Stimulated activated CD8-positive, alpha-beta memory T cell treated with anti-CD3 and anti-CD28 coated beads, Interleukin-4, amount 100 ng/mL, for 4 hours (primary cell): ENCODE measurements at places on chromosomes 1 and 21.

- no peak for DNase-seq
These were observed 276.6 kb upstream of the FMN2 start for GRCh38 chr1:239815074-239815473.

DNA sequence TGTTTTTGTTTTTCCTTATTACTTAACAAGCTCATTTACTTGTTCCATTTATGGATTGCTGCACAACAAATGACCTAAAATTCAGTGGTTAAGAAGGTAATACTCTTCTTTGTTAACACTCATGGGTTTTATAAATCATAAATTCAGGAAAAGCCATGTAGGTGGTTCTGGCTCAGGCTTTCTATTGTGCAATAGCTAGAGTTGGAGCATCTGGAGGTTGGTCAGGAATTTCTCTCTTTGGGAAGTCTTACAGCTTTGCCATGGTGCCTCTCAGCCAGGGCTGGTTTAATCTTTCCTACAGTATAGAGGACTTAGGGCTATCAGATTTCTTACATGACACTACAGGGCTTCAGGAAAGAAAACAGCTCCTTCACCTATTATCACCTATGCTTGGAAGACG is 1677.1 kb downstream of the KCNT2 start:
- no peak for DNase-seq

DNA sequence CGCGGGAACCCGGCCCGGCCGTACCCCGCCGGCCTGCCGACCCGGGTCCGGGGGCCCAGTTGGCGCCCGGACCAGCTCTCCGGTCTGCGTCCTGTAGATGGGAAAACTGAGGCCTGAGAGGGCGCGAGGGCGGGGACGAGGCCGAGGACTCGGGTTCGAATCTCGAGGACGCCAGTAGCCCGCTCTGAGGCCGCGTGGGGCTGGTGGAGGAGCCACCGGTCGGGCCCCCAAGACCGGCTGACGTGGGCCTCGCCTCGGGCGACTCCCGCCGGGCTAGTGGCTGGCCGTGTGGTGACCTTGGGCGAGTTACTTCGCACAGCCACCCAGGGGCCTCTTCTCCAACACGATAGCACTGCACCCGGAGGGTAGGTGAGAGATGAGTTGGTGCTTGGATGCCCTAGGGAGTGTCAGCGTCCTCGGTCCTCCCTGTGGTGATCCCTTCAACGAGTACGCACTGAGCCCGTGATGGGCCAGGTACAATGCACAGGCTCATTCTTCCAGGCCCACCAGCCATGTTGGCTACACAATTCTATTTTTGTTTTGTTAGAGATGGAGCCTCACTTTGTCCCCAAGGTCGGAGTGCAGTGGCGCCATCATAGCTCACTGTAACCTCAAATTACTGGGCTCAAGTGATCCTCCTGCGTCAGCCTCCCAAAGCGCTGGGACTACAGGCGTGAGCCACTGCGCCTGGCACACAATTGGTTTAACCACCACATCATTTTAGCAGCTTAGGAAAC is 404 bp upstream of the SCMH1 start:
- DNase-seq = peak; percentile 1

DNA sequence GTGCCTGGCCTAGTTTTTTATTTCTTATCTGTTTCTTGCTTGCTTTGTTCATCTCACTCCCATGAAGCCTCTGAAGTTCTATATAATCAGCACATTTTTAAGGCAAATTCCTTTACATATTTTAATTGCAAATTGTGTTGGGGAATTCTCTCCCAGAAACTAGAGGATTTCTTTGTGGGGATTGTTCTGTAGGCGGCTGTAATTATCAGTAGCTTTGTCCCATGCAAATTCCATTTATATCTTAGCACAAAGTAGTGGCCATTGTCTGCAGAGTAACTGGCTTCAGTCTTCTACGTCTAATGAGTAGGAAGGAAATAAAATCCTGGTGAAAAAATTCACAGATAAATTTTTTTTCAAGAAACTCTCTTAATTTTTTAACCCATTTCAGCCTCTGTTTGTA is 35.7 kb downstream of the CLEC20A start:
- DNase-seq = no peak

DNA sequence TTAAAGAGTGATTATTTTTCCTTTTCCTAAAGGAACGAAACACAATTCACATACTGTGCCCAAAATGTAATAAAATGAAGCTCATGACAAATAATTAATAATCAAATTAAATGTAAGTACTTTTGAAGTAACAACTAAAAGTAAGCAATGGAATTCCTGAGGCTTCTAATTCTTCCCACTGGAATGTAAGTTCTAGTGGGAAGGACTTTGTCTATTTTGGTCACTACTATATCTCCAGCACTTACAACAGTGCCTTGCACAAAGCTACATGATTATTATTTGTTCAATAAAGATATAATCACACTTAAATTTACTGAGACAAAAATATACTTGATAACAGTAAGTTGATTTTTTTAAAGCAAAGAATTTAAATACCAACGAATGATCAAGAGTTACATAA is 128.8 kb downstream of the COQ8A start:
- no peak for DNase-seq

DNA sequence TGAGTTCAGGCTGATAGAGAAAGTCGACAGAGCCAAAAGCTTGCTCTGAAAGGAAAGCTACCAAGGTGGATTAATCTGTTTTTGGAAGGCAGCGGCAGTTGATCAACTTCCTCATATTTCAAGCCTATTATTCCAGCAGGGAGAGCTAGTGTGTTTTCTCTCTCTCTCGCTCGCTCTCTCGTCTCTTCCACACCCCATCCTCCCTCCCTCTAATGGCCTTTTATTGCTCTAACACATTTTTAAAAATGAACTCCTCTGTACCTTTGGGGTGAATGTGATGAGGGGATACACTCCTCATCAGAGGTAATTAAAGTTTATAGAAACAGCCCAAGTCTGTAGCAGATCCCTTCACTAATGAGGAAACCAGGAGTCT is 126.4 kb downstream of the CLIC6 start:
- DNase-seq = no peak

DNA sequence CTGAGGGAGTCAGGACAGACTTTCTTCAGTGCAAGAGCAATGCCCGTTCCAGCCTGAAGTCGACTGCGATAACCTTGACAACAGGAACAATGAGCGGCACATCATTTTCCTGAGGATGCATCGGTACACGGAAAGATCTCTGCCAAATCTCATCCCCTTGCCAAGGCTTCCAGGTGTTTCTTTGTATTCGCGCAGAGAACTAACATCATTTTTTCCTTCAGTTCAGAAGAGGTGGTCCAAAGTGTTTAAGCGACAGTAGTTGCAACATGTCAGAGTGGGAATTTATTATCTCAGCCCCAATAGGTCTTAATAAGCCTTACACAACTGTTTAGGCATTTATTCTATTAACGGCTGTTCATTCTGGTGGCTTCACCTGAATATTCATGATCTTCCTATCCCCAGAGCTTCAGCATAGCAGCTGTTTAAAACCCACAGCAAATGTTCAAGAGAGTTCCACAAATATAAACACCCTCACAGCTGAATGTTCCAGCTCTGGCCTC is 129.7 kb upstream of the NFIA start:
- DNase-seq = no peak

DNA sequence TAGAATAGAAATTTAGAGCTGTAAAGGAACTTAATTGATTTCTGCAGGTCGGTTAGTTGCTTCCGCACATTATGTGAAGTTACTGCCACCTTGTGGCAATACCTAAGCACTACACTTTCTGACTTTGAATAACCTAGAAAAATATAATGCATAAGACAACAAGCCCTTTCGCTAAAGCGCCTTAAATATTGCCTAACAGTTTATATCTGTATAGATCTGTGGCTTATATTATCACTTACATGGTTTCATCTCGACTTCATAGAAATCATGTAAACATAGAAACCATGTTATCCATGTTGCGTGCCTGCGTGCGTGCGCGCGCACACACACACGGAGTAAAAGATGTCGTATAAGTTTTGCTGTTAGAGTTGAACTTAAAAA is 10.9 kb upstream of the IFI16 start:
- no peak for DNase-seq

DNA sequence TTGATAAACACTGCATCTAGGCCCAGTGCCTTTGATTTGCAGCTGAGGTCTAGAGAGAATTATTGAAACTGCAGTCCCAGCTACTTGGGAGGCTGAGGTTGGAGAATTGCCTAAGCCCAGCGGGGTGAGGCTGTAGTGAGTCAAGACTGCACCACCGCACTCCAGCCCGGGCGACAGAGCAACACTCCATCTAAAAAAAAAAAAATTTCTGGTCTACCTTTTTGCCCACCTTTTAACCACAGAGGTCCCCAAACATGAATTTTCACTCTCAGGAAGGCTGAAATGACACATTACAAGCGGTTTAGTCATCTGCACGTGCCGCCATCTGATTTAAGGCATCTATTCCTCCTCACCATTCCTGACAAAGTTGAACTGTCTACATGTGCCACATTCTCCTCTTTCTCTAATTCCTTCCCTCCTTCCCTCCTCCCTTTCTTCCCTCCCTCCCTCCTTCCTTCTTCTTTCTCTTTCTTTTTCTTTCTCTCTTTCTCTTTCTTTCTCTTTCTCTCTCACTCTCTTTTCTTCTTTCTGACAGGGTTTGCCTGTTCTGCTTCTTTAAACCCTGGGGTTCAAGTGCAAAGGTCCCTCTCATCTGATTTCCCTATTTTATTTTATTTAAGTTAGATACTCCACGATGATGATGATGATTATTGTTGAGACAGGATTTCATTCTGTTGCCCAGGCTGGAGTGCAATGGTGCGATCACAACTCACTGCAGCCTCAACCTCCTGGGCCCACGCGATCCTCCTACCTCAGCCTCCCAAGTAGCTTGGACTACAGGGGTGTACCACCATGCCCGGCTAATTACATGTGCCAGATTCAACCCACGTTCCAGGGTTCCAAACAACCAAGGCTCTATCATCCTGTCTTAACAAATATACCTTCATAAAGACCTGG is 3.0 kb upstream of the SOD1 start:
- no peak for DNase-seq

GRCh38 chr1:84603941-84604830 is 29.9 kb upstream of the CTBS start:
- DNase-seq = no peak

- no peak for DNase-seq
These were observed 559 bp downstream of the SERTAD4 start for GRCh38 chr1:210233216-210233494.

- DNase-seq = no peak
These were observed 38.0 kb upstream of the ATP1A1 start for GRCh38 chr1:116334868-116335635.

DNA sequence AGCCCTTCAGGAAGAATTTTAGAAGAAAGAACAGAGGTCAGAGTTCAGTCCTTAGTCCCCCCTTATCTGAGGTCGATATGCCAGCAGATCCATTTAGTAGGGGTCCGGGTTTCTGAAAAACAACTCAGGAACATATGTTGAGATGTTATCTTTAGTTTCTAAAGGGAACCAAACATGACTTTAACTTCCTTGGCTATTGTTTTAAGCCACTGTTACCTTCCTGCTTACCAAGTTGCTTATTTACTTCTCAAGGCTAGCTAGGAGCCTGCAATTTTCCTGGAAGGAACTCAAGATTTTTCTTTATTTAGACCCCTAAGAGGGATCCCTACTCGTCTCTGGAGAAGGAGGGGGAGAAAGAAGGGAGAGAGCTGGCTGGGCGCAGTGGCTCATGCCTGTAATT is 54.3 kb downstream of the KCNC4 start:
- no peak for DNase-seq

DNA sequence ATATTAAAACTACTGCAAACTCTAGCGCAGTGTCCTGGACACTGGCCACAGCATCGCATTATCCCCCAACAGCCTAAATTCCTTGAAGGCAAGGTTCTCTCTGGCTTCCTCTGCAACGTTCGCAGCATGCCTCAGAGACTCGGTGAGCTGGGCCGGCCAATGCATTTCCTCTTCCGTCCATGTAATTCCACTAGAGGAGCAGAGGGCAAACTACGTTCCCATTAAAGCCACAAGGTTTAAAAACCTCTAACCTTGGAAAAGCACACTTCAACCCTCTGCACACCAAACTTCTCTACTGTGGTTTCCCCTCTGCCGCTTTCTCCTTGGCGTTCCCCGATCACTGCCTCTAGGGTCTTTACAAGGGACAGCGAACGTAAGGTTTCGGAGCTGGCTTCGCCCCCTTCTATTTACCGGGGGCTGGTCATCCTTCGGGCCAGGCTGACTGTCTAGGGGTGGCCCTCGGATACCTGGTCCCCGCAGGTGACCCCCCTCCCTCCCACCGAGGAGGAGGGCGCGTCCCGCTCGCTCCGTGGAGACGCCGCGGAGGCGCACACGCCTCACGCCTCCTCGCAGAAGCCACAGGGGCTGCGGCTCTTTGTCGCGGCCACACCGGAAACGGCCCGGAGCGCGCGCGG is 456 bp upstream of the SMYD2 start:
- no peak for DNase-seq

DNA sequence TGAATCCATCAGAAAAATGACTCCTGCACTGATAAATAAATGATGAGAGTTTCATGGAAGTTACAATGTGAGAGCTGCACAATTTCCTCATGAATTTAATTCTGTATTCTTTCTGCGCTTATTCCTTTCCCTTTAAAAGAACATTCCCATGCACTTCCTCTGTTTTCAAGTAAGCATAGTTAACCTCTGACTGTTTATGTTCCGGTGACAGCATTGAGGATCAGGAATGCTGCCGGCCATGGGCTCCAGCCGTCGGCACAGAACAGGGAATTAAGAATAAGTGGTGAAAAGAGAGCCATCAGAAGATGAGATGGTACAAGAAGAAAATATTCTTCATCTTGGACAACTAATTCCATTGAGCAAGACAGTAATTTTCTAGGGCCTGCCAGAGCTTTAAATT is 65.3 kb downstream of the SUSD4 start:
- DNase-seq = no peak

GRCh38 chr1:85132078-85132720 is 68.6 kb downstream of the SYDE2 start:
- DNase-seq = no peak

GRCh38 chr1:164716992-164717703 is 158.2 kb downstream of the PBX1 start:
- DNase-seq = no peak

- DNase-seq = no peak
These were observed 19.2 kb downstream of the RIMS3 start for GRCh38 chr1:40646315-40646714.

DNA sequence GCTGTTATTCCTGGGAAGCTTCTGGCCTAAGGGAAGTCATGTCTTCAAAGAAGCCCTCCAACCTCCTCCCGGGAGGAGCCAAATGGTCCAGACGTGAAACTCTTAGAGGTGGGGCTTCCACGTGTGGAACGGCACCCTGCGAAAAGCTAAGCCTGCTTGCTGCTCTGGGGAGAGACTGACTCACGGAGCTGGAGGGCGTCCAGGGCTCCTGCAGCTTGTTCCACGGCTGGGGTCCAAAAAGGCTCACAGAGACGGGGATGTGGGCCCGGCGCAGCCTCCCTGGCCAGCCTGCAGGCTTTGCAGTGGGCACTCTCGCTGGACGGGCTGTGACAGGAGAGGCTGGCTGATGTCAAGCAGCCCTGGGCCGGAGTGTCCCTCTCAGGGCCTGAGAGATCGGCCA is 105.1 kb downstream of the COLGALT2 start:
- DNase-seq = no peak

GRCh38 chr1:159214149-159214760 is 9.6 kb downstream of the ACKR1 start:
- DNase-seq = no peak

GRCh38 chr21:30839304-30839703 is 9.7 kb upstream of the KRTAP7-1 start:
- no peak for DNase-seq
